Epithelial cell of esophagus (primary cell): ENCODE measurements at places on chromosomes 16 and 17.

- DNase-seq, result peak; percentile 94
These were observed 674 bp downstream of the TOM1L1 start for GRCh38 chr17:54901230-54901822.

- no peak for DNase-seq
These were observed 142.5 kb downstream of the PARN start for GRCh38 chr16:14487579-14487978.

GRCh38 chr16:72172105-72173034, at the start of gene PMFBP1:
PMFBP1 (minus strand) TSS chr16:72172155; CDS start chr16:72171208, 947 bp downstream.
- peak; percentile 85 for DNase-seq

DNA sequence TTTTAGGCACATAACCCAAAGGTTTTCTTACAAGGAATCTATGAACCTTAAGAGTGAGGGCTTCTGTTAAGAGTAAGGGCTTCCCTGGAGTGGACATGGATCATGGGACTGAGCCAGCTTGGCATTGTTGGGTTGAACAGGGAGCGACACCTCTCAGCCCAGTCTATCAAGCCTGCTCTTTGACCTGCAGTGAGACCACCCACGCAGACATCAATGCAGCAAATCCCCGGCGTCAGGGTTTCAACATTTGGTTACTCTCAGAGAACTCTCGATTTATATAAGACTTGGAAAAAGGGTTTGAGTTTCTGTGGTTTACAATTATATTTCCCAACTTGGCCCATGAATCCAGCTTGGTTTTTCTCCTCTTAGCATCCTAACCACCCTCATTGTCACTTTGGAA, 299.9 kb downstream of the WWOX start:
- DNase-seq, result no peak

GRCh38 chr16:67961551-67961957, 6.9 kb downstream of the SLC12A4 start:
- DNase-seq, result peak; percentile 99

GRCh38 chr16:82857693-82858365, 231.1 kb downstream of the CDH13 start:
- no peak for DNase-seq

DNA sequence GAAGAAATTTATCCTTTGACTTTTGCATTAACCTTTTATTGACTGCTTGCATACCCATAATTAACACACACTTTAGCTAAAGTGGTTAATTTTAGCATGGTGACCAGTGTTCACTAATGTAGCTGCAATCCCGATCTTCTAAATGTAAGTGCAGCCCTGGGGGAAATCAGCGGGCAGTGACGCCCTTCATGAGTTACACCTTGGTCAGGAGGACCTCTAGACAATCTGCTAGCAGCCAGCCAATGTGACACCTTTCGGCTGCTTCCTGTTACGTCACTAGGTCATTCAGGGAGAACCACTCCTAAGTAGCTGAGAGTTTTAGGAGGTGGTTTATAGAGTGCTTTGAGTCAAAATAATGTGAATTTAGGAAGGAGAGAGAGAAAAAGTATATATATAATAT, 180.5 kb downstream of the IRX3 start:
- DNase-seq, result no peak

GRCh38 chr16:67158637-67159600, 790 bp downstream of the TRADD start:
- peak; percentile 59 for DNase-seq

- DNase-seq, result no peak
These were observed 57.8 kb downstream of the HLF start for GRCh38 chr17:55322453-55322985.

DNA sequence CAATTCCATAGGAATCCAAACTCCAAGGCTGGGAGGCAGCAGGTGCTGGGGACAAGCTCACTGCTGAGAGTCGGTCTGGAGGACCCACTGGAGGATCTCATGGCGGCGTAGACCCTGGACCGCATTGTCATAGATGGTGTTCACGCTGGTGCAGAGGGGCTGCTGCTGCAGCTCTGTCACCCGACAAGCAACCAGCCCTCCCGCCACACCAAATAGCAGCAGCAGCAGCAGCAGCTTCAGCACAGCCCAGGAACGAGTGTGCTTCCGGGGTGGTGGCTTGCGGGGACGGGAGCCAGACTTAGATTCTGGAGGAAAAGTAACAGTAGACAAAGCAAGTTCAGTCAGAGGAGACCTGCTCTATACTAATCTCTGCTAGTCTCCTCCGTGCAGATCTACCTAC, 9.9 kb downstream of the EME1 start:
- DNase-seq, result no peak

- no peak for DNase-seq
These were observed 162.0 kb upstream of the ZKSCAN2 start for GRCh38 chr16:25419681-25420080.

DNA sequence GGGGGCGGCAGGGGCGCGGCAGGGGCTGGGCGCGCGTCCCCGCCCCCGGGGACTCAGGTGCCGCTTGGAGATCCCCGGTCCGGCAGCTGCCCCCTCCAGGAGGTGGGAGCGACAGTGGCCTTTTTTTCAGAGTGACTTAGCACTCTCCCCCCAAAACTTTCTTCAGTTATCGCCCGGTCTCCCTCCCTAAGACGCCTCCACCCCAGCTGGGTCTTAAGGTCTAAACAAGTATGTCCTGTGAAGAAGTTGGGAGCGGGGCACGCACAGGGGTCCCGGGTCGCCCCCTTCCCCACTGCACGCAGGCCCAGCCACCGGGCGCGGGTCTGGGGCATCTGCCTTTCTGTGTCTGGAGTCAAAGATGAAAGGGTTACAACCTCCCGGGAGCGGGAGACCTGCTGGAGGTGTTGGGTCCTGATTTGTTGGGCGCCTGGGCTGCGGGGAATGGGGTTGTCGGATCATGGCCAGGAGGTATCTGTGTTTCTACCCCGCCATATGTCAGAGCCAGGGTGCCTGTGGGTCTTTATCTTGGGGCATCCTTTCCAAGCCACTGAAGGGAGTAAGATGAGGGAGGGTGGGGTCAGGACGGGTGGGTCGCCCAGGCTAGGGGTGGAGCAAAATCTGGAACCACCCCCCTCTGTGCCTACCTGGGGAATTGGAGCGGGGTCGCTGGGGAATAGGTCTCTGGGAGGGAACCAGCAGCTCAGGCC, 757 bp downstream of the FMNL1 start:
- no peak for DNase-seq

- DNase-seq, result no peak
These were observed 186.9 kb downstream of the ENGASE start for GRCh38 chr17:79261355-79262072.

DNA sequence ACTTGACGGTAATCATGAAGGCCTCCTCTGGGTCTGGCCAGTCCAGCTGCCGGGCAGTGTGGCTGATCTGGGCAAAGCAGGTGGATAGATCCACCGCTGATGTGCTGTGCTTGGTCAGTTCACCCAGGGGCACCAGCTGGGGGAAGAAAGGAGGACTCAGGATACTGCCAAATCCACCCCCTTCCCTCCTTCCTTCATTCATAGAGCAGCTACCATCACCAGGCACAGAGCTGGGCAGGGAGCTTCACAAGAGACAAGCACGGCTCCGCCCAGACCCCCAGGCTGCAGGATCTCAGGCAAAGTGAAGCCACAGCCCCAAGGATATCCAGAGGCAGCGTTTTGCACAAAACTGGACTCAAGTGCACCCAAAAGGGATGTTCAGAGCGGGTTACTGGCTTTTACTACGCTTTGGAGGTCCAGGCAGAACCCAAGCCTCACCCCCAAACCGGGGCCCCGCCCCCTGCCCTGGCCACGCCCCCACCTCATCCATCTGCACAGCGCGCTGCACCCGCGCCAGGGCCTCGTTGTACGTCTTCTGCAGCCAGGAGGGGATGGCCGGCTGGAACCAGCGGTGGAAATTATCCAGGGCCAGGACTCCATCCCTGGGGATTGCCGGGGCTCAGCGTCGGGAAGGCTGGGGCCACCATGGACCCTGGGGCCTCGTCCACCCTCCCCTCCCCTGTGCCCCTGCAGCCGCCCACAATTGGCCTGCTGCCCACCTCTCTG, 9.1 kb downstream of the UNC13D start:
- DNase-seq, result no peak

- peak; percentile 98 for DNase-seq
These were observed 57.9 kb upstream of the MAF start for GRCh38 chr16:79658301-79659033.

GRCh38 chr17:3986939-3987335, 22.7 kb upstream of the ATP2A3 start:
- no peak for DNase-seq

DNA sequence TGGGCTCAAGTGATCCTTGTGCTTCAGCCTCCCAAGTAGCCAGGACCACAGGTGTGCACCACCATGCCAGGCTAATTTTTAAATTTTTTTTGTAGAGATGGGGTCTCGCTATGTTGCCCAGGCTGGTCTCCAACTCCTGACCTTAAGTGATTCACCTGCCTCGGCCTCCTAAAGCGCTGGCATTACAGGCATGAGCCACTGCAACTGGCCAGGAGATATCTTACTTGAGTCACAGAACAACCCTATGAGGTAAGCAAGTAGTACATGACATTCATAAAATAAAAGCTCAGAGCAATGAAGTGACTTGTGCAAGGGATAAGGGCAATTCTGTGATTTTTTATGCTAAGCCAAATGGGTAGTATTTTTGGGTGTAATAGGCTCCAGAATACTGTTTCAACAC, 57.3 kb downstream of the CDC27 start:
- DNase-seq, result no peak

DNA sequence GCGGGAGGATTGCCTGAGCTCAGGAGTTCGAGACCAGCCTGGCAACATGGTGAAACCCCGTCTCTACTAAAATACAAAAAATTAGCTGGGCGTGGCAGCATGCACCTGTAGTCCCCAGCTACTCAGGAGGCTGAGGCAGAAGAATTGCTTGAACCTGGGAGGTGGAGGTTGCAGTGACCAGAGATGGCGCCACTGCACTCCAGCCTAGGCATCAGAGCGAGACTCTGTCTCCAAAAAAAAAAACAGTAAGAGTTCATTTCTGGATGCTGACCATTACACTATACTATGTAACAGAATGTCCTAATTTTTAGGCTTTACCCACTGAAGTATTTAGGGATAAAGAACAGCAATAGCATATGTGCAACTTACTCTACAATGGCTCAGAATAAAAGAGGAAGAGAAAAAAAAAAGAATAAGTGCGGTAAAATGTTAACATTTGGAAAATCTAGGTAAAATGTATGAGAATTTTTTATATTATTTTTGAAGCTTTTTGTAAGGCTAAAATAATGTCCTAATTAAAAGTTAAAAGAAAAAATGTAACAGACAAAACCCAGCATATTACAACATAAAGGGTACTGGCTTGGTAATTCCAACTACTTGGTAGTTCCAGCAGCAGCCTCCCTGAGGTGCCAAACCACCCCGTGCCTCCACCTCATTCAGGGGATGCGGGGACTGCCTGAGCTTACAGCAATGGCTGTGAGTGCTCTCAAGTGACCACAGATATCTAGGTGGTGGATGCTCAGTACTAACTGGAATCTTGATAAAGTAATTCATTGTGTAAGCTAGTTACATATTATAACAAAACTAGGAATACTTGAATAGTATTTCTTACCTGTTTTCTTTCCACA, 10.9 kb downstream of the COPS3 start:
- DNase-seq, result peak; percentile 11

DNA sequence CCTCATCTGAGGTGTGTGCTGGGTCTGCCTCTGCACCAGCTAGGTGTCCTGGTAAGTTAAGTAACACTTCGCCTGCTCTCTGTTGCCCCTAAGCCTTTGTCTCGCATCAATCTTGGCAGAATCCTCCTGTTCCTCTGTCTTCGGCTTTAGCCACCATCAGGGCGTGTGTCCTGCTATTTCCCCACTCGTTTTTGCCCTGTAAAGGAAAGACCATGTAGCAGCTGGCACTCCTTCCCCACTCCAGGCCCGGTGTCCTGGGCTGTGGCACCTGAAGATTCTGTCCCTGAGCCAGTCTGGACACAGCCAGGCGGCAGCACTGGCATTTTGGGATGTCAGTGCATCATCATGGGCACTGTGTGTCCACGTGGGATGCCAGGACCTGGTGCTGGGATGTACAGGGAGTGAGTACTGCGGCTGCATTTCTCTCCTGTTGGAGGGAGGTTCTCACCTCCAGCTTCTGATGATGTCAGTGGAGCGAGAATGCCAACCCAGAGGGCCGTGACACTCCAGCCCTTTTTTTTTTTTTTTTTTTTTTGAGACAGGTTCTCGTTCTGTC, 26.2 kb upstream of the FOXK2 start:
- DNase-seq, result peak; percentile 35

GRCh38 chr17:33375103-33375502, 82.0 kb upstream of the ASIC2 start:
- no peak for DNase-seq

DNA sequence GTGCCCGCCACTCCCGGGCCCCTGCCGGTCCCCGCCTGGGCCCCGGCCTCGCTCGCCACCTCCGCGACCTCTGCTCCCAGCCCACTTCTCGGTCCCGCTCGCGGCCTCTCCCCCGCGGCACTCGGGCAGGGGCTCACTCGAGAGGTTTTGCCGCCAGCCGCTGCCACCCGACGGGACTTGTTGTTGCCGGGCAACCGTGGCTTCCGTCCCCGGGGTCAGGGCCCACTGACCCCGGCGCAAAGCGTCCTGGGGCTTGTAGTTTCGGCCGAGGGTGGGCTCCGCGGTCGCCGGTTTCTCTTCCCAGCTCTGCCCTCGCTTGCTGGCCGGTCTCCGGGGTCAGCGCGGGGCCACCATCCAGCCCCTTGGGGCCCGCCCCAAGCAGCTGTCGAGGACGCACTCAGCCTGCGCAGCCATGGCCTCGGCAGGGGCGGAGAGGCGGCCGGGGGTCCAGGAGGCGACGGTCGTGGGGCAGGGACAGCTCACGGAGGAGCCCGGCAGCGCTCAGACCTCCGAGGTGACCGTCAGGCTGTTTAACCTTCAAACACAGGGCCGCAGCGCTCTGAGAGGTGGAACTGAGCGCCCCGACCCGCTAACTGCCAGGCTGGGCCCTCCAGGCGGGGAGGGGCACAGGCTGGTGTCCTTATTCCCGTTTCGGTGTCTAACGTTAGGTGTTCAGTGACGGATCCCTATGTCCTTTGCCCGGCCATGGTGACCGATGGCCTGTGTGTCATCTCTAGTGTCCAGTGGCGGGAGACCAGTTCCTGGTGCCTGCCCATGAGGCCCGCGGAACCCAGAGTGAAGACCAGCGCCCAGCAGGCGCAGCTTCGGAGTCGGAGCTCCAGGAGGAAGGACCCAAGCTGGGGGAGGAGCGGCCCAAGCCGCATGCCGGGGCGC, at the start of the genes C16orf86 and ENKD1:
TSS of gene C16orf86 (plus strand) at position 256 of the 894 bp plus-strand sequence. CDS start at position 413, 157 bp downstream.
TSS of gene ENKD1 (minus strand) at position 192 of the 894 bp plus-strand sequence. CDS start 308 bp downstream, outside the sequence.
- DNase-seq, result peak; percentile 53

DNA sequence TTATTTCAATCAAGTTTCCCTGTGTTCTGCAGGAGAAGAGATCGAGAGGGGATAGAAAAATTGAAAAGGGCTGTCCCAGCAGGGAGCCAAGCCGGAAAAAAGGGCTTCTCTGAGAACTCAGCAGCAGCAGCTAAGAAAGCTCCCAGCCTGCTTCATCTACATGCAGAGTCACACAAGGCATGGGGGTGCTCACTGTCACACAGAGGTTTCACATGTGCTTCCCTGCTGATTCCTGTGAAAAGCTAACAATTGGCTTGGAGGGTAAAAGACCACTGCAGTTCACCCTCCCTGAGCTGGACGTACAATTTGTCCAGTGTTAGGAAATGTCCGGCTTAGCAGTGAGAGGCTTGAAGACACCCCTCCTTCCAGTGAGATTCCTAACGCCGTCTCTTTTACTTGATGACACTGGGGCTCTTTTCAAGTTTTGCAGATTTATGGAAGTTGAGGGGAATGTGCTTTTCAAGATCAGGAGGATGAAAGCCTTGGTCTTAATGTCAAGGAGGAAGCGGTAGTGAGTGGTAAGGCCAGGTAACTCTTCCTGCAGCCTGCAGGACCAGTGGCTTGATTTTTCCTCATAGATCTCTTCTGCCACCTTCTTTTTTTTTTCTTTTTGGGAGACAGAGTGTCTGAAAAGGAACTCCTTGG, 85.6 kb downstream of the WNT3 start:
- no peak for DNase-seq

- DNase-seq, result no peak
These were observed 3.7 kb downstream of the NUBP2 start for GRCh38 chr16:1786242-1787055.

- DNase-seq, result no peak
These were observed 5.8 kb downstream of the PIK3R6 start for GRCh38 chr17:8861495-8862181.
